ENCODE measurements at places on chromosomes 7 and 10. TPM values are rescaled to one million over a fixed set of nuclear protein-coding genes. Genes with fewer than 3 reads are reported as not detected.

DNA sequence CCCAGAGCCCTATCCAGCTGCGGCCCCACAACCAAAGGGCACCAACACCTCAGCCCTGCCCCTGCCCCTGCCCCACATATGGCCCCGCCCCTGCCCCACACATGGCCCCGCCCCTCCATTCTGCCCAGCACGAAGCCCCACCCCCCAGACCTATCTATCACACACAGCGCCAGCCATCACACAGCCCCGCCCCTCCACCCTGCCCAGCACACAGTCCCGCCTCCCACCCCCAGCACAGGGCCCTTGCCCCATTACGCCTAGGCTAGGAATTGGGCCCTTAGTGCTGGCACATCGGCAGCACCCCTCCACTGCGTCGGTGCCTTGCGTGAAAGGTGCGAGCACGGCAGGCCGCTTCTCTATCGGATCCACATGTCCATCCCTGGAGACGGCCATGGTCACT lies 126.8 kb downstream of the MAD1L1 start:
- no peak for DNase-seq

Gene SLC29A4
- 0.46 TPM for total RNA-seq

DNA sequence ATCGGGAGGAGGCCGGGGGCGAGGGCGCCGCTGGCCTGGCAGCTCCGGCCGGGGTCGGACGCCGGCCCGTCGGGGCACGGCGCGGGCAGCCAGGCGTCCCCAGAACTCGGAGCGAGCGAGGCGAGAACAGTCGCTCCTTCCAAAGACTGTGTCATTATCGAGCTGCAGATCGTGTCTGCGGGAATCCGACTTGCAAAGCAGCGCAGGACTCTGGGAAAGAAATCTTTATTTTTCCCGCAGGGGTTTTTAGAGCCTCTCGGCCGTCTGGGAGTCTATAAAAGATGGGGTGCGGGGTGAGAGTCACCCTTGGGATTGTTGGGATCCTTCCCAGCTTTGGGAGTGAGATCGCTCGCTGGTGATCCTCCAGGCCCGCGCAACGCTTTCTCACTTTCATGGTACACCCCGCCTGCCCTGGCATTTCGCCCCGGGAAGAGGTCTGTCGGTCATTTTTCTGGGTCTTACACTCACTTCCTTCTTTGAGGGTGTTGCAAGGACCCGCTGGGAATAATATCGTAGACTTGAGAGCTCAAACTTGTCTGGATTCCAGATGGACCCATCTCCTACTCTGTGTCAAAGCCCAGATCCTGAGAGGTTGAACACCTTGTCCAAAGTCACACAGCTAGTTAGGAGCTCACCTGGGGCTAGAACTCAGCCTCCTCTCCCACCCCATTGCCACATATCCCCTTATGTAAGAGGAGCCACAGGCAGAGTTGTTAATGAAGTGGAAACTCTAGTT lies 1.0 kb downstream of the UBTD1 start:
- DNase-seq: no peak

DNA sequence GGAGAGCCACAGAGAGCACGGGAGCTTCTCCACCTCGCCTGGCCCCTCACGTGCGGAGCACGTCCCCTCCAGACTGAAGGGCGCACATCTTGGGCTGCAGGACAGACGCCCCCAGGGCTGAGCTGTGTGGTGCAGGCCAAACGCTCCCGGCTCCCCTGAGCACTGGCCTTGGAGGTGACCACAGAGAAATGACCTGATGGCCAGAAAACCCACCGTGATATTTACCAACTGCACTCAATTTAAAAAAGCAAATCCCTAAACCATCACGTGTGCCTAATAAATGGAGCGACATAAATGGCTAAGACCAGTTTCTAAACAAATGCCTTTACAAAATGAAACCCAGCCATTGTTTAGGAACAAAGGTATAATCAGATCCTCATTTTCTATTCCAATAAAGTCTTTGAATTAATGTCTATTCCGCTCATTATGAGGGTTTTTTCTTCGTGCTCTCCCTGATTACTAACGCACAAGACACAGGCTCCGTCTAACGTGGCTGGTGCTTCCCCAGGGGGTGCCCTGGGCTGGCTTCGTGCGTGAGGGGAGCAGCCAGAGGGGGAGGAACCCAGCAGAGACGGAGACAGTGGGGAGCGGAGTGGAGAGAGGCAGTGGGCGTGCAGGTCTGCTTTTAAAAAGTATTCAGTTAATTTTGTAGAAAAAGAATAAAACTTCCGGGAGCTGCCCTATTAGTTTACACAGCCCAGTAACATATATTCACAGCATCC lies 190.3 kb downstream of the DNAJB6 start:
- DNase-seq: no peak

DNA sequence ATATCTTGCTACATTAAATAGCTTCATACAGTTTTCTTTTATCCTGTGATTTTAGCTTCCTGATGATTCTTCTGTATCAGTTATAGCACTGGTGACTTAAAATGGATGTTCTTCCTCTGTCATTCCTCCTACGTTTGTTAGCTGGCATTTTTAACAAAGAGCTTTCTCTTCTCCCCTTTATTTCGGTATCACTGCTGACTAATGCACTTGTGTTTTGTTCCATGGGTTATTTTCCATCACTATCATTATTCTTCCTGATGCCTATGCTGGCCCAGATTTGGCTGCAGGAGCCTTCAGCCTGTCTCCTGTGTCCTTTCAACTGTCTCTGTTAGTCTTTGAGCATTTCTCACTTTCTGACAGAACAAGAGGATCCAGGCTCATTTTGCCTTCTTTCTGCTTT lies 13.1 kb downstream of the BMS1 start:
- DNase-seq: no peak

All from foreskin keratinocyte (primary cell).